HFFc6 (cell line): ENCODE measurements at places on chromosomes 12 and 14. TPM values are rescaled to one million over a fixed set of nuclear protein-coding genes. Genes with fewer than 3 reads are reported as not detected.

The TMEM229B gene
- 0.13 to 0.24 TPM (median 0.14 TPM) in 3 replicates for total RNA-seq

The OAS1 gene
- not detected in 2 replicates for total RNA-seq

DNA sequence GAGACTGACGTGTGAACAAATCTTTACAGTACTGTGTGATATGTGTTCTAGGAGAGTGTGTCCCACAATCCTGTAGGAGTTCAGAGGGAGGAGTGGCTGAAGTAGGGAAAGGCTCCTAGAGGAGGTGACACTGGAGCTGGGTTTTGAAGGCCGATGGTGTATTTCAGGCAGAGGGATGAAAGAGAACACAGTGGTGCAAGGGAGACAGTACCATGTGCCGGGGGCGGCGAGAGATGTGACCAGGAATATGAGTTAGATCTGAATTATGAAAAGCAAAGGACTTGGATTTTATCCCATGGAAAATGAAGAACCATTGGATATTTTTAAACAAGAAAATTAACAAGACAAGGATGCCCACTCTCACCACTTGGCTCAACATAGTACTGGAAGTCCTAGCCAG is 77.0 kb upstream of the ESRRB start:
- peaks cover 29% of the 10 kb centered on the region for H3K27me3 ChIP-seq
- H3K4me1 ChIP-seq, result no peaks in the 10 kb centered on the region
- no peak overlapping the region for H3K27ac ChIP-seq

GRCh38 chr14:106187216-106187615 is 660.8 kb downstream of the TMEM121 start:
- no peak for DNase-seq
- no peak overlapping the region for H3K4me3 ChIP-seq
- H3K27ac ChIP-seq, result no peak overlapping the region
- H3K4me1 ChIP-seq, result no peaks in the 10 kb centered on the region

The KRT71 gene
- not detected in 3 replicates for total RNA-seq

DNA sequence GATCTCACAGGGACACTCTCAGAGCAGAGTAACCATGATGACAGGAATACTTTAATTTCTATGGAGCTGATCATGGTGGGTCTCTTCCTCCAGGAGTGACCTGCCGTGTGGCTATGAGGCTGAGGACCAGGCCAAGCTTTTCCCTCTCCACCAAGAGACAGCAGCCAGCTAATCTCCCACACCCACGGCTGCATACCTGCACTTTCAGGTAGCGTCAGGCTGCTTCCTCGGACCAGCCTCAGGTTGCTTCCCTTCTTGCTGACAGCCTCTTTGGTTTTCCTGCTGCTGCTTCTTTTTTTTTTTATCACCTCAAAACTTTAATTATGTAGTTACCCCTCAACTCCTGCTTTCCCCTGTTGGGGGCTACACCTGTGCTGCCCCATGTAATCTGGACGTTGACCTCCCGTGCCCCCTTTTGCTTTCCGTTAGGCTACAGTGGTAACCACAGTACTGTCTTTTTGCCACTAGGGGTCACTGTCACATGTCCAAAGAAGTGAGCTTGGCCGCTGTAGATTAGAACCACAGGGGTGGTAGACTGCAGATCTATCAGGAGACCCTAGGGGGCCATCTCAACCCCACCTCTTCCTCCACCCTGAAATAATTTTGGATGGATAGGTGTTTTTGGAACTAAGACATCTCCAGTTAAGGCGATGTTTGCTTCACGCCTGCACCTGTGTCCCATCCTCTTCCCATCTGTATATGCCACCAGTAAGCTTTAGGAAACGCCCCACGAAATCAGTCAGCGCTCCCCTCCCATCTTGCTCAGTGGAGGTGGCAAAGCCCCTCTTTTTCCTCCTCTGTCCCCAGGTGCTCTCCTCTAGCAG is 7.8 kb upstream of the PIP4K2C start:
- no peak overlapping the region for H3K4me3 ChIP-seq
- H3K36me3 ChIP-seq, result no peaks in the 10 kb centered on the region
- peaks cover 10% of the 10 kb centered on the region for H3K4me1 ChIP-seq
- peak; percentile 75 for DNase-seq
- no peak overlapping the region for H3K27ac ChIP-seq

DNA sequence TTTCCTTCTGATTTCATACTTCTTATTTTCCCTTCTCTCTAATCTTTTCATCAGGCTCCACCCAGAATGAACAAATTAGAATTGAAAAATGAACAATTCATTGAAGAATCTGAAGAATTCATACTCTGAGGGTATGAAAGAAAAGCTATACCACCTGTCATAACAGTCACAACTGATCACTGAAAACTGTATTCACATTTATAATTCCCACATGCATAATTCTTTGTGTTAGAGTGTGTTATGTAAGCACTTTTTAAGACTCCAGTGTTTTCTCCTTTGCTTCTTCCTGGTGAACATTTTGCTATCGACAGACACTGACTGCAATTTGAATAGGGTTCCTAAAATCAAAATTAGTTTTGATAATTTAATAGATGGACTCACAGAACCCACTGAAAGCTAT is 271.2 kb downstream of the SLC16A7 start:
- no peak for DNase-seq
- no peak overlapping the region for H3K4me3 ChIP-seq
- peaks cover 13% of the 10 kb centered on the region for H3K4me1 ChIP-seq
- no peaks in the 10 kb centered on the region for H3K36me3 ChIP-seq

The FBXW8 gene
- total RNA-seq, result 16.0 to 19.1 TPM (median 17.8 TPM) in 3 replicates

- no peaks in the 10 kb centered on the region for H3K36me3 ChIP-seq
- no peak overlapping the region for H3K4me3 ChIP-seq
- no peak for DNase-seq
Measured at GRCh38 chr14:96581026-96581425, 78.8 kb downstream of the PAPOLA start.

The FERMT2 gene
- 122 to 148 TPM (median 142 TPM) in 3 replicates for total RNA-seq

The KRT73 gene
- not detected in 2 replicates for total RNA-seq
